ENCODE measurements at places on chromosomes 6 and 20. TPM values are rescaled to one million over a fixed set of nuclear protein-coding genes. Genes with fewer than 3 reads are reported as not detected.

DNA sequence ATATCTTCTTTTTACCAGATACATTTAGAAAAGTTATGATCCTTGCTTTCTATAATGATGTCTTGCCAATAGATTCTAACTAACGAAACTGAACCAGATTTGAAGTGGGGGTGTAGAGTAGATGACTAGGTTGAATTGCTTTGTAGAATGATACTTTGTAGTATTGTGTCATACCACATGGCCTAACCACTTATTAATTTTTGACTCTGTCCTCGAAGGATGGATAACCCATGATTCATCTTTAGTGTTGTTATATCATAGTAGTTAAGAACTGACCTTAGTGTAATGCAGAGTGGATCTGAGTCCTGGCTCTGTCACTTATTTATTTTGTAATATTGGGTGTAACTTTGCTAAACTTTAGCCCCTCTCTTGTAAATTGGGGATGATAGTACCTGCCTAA, 4.5 kb downstream of the PHF3 start:
- H3K36me3 ChIP-seq, result no peaks in the 10 kb centered on the region
- peaks cover 18% of the 10 kb centered on the region for H3K4me1 ChIP-seq

DNA sequence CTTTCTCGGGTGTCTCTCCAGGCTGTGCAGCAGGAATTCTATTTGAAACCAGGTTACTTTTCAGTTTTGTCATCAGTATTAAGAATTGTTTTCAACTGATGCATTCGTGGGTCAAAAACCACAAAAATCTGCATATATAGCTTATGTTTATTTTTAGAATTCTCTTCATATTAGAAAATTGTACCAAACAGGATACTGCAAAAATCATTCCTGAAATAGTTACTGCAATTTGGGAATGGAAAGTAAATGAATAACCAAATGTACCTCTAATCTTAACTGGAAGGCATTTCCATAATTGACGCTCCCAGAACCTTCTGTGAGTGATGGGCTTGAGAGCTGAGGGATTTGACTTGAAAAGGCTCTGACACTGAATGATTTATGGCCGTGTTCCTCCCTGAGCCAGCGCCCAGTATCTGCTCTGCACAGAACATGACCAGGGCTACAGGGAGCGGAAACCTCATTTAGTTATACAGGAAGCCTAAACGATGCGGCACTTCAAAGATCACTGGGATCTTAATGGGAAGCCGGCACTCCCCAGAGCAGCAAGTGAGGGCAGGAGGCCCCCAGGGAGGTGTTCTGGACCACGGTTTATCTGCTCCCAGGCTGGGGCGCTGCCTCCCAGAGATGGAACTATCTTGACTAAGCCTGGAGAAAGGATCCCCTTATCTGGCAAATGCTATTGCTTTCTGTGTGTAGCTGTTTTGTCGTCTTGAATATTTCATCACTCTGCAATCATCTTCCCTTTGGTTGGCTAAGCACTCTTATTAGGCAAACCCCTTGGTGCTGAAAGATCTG, 446.0 kb downstream of the QKI start:
- DNase-seq, result peak; percentile 16
- no peak overlapping the region for H3K4me3 ChIP-seq
- no peak overlapping the region for H3K27ac ChIP-seq
- H3K36me3 ChIP-seq, result no peaks in the 10 kb centered on the region

GRCh38 chr20:50056951-50057713, 55.8 kb downstream of the UBE2V1 start:
- DNase-seq, result no peak
- no peak overlapping the region for H3K4me3 ChIP-seq
- H3K4me1 ChIP-seq, result peaks cover 15% of the 10 kb centered on the region
- H3K27me3 ChIP-seq, result no peaks in the 10 kb centered on the region
- H3K36me3 ChIP-seq, result no peaks in the 10 kb centered on the region

The AURKA gene
- 16.9 TPM for total RNA-seq

All from hepatocyte (in vitro differentiated cells).